ENCODE measurements at places on chromosomes 4 and X.
A peak's percentile ranks its signal among the peaks of the same experiment; 100 is the strongest.

- no peak for DNase-seq
Measured at GRCh38 chr4:83129264-83129663, 14.7 kb upstream of the PLAC8 start.

GRCh38 chr4:66609014-66609413 lies 936.3 kb downstream of the CENPC start:
- DNase-seq: no peak

GRCh38 chr4:78971326-78971725 lies 32.1 kb upstream of the PAQR3 start:
- DNase-seq: no peak

- DNase-seq: no peak
Measured at GRCh38 chr4:53693909-53694308, 102.6 kb upstream of the LNX1 start.

- no peak for DNase-seq
Measured at GRCh38 chr4:89295415-89295927, 12.1 kb downstream of the GPRIN3 start.

DNA sequence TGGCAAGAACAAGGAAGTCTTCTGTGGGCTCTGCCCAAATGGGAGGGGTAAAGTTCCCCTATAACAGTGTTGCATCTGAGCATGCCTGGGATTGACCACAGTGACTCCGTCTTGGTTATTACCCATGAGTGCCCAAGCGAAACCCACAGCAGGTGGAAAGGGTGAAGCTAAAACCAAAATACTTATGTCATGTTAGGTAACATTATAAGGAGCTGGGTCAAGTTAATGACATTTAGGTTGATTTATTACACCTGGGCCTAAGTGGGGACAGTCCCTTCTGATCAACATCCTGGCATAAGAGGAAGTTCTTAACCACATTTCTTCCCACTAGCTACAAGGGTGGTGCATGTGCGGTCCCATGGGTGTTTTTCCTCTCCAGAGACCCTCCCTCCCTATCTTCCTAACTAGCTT lies 1.3 kb upstream of the ZNF732 start:
- no peak for DNase-seq

DNA sequence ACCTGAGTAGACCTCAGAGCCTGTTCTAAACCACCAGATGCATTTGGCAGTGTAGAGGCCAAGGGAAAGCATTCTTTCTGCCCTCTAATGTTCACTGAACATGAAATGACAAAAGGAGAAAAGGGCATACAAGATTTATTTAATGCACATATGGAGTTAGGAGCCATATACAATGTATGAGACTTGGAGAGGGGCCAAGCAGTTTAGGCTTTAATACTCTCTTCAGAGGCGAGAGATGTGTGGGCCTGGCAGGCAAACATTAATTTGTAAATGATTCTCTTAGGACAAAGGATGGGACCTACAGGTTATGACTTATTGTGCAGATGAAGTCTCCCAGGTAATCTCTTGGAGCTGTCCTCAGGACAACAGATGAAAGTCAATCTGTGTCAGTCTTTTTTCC lies 631.9 kb downstream of the ADGRL3 start:
- DNase-seq: no peak

DNA sequence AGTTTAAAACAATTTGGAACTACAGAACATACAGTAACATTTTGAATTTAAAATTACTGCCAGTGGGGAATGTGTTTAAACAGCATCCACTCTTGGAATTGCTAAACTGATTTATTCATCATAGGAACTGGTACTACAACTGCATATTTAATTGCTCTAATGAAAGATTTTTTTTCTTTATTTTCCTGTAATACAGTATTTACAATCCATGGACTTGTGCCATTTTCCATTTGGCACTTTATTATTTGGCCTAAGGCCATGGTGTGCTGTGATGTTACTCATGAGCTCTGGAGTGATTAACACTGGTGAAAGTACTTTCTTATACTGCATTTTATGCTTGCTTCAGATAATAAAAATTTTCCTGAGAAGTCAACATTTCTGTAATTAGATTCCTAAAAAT lies 69.7 kb upstream of the NUDT6 start:
- DNase-seq: no peak

- DNase-seq: no peak
Measured at GRCh38 chr4:53730031-53730805, 138.9 kb upstream of the LNX1 start.

DNA sequence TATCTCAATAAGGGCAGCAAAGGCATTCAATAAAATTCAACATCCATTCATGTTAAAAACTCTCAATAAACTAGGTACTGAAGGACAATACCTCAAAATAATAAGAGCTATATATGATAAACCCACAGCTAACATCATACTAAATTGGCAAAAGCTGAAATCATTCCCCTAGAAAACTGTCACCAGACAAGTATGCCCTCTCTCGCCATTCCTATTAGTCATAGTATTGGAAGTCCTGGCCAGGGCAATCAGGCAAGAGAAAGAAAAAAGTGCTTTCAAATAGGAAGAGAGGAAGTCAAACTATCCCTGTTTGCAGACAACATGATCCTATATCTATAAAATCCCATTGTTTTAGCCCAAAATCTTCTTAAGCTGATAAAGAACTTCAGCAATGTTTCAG lies 116.8 kb downstream of the TENT5D start:
- DNase-seq: no peak

DNA sequence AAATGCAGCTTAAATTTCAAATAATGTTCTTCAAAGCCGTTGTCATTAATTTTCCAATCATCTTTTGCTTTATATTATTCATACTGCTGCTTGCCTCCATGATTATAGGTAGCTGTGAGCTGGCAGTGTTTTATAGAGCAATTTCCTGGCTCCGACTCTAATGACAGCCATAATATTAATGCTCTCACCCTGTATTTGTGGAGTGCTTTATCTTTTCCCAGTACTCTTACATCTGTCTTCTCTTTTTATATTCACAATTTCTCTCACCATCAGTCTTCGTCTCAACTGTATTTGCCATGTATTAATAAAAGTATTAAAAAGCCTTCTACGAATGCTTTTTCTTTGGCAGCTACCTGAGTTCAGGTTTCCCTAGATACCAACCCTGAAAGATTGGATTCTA lies 21.0 kb downstream of the ATXN3L start:
- DNase-seq: no peak

- DNase-seq: no peak
Measured at GRCh38 chrX:574251-574650, 56.3 kb upstream of the SHOX start.

DNA sequence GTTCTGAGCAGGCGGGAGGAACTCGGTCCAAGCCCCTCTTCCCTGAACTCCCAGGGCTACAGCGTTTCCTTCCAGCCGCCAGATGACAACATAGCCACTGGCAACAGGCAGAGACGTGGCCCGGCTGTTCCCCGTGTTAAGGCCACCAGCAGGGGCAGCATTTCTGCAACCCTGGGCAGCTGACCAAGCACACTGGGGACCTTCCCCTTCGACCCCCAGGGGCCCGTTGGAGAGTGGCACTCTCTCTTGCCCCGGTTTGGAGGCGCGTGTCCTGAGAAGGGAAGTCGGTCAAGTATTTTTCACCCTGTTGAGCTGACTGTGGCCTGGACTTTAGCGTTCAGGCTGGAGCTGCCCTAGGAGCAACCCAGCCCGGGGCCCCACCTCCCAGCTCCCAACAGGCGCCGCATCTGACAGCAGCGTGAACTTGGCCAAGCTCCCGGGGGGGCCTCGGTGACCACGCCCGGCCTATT lies 37.6 kb downstream of the ZBTB49 start:
- DNase-seq: no peak

DNA sequence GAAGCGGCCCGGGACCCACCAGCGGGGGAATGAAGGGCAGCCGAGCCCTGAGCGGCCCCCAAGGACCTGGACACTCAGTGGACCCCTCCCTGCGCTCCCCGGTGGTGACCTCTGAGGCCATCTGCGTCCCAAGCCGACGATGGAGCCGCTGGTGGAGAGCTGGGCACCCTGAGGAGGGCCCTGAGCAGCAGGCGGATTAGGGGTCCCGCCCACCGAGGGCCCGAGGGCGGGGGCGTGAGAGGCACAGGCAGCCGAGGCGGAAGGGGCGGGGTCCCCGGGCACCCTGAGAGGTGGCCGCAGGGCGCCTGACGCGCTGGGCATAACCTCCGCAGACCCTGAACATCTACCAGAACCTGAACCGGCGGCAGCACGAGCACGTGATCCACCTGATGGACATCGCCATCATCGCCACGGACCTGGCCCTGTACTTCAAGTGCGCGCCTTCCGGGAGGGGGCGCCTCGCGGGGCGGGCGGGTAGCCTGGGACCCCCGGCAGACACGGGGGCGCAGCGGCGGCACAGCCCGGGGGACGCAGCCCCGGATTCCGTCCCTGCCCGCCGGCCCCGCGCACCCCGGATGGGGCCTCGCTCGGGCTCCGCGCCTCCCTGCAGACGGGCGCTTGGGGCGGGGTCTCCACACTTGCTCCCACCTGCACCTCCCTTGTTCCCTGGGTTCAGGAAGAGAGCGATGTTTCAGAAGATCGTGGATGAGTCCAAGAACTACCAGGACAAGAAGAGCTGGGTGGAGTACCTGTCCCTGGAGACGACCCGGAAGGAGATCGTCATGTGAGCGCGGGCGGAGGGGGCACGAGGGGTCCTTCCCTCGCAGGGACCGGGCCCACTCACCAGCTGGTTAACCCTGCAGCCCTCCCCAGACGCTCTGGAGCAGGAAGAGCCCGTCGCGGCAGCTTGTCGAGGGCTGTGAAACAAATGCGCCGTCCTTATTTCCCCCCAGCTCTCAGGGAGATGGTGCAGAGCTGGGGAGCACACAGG lies 10.3 kb downstream of the ATP5ME start:
- DNase-seq: peak; percentile 64

DNA sequence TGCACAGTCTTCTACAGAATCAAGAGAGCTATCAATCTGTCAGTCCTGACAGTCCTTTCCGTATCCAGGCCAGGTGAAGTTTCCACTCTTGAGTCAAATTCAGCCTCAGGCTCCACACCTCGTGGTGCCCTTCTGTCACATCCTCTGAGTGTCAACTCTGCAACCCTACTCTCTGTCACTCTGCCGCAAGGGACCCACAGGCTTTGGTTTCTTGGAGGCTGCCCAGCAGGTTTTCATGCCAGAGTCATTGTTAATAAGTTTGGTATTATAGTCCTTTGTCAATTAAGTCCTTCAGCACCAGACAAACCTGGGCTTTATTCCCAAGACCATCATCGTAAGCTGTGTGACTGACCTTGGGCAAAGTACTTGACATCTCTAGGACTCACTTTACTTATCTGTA lies 83.4 kb upstream of the KLHL13 start:
- no peak for DNase-seq

DNA sequence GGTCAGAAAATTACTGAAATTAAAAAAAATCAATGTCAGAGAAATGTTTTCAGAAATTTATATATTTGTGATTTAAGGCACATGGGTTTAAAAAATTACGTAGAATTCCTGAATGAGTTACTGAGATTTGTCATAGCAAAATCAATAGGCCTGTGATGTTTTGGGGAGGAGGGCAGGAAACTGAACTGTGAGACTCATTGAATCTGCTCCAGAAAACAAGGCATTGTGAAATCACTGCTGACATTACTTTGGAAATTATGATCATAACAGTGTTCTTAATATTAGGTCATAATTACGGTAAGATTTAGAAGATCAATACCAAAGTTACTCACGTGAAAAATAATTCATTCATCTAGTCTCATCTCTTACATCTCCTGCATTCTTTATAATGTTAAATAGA lies 5.3 kb downstream of the FGF5 start:
- no peak for DNase-seq

GRCh38 chr4:8503801-8504200 lies 63.2 kb downstream of the TRMT44 start:
- no peak for DNase-seq

- no peak for DNase-seq
Measured at GRCh38 chrX:121987163-121987562, 939.8 kb downstream of the GLUD2 start.

GRCh38 chr4:159451006-159451405 lies 348.1 kb downstream of the RAPGEF2 start:
- no peak for DNase-seq

DNA sequence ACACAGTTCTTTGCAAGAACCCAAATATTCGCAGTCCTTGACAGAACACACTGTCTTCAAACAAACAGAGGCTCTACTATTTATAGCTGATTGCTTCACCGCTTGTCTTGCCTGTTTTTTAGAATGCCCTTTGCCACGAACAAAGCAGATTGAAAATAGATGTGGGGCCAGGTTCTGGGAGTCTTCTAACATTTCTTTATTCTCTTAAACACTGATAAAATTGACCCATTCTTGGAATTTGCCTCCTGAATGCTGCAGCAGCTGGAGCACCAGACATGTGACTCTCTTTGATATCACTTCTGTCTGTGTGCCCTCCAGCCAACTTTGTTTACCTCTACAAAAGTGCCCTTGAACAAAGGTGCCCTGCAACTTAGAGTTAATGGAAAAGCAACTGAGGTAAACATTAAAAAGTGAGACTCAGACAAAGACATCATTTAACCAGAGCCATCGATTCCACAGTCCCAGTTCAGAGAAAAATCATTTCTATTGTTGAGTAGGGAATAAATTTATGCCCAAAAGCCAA lies 64.2 kb upstream of the SPP1 start:
- DNase-seq: no peak

DNA sequence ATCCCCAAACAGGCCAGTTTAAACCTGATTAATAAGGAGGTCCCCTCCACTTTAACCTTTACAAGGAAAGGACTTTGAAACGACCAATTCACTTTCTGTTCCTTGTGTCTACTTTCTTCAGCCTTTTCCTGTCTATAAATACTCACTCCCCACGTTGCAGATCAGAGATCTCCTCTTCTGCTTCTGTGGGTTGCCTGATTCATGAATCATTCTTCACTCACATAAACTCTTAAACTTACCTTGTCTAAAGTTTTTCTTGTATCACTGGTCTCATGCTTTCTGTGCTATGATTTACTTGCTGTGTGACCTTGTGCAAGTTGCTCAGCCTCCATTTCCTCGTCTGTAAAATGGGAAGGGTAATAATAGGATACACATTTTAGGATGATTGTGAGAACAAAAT lies 236.1 kb downstream of the QDPR start:
- no peak for DNase-seq

GRCh38 chr4:21898101-21898500 lies 50.5 kb downstream of the KCNIP4 start:
- DNase-seq: no peak

- DNase-seq: no peak
Measured at GRCh38 chr4:82989575-82990429, 20.8 kb downstream of the LIN54 start.

GRCh38 chr4:102823464-102823863 lies 3.9 kb downstream of the UBE2D3 start:
- DNase-seq: no peak

Data from T follicular helper cell (primary cell).